ENCODE measurements at places on chromosomes 2 and 18.

DNA sequence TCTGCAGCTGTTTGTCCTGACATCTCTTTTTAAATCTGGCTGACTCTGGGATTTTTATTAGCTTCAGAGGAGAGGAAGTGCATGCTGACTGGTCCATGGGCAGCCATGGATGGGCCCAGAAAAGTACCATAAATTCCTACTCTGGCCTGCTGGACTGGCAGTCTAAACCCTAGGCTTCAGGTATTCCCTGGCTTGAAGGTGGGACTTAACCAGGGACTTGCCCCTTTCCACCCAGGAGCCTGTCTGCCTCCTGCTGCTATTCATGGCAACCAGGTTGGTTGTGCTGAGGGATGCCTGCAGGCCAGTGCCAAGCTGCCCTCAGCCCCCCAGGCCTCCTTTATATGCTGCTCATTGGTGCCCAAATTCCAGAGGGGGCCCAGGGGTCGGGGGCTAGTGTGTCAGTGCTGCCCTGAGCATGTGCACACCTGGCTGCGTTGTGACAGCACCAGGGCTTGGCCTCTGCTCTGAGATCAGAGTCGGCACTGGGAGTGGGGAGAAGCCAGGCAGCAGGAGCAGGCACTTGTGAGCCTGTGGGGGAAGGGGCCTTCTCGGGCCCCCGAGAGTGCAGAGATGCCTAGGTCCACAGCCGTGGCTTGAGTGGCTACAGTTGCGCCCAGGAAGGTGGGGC lies 195.7 kb upstream of the TFPI start:
- no peak for DNase-seq

DNA sequence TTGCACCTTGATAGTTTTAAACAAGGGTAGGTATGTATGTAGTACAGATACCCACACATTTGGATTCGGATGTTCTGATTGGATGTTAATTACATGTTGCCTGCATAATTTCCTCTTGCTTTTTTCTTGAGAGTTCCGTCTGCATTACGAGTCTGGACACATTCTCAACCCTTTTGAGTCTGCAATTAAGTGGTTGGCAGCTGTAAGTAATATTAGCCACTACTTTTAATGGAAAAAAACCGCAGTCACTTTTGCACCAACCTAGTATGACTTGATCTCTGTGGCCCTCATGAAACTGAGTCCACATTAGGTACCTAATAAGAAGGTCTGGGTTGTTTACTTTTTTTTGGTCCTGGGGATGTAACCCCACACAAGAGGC lies 217.3 kb downstream of the VAPA start:
- DNase-seq, result no peak

DNA sequence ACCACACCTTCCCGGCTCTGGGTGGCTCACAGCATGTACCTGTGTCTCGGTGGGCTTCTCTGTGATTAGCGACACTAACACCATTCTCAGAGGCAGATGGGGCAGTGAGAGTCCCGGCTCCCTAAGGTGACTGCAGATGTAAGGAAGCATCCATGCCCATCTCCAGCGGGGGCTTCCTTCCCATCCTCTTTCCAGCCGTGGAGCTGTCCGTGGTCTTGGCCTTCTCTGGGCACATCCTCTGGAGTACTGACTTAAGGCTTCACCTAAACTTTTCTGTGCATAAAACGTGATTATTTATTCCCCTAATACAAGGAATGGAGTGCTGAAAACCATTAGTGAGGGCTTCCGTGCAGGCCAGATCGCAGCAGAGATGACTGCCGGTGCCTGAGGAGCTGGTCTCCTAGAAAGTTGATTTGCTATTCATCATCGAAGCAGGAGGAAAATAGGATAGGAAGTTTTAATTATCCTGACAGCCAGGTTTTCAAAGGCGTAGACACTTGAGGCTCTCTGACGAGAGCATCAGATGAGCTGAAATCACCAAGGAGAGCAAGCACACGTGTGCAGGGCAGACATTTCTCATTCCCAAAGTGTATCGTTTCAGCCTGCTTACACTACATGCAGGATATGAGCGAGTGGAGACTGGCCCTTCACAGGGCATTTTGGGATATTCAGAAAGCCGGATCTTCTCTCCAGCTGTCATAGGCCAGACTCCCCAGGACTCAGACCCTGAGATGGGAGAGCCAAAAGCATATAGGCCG lies 186.1 kb upstream of the SALL3 start:
- no peak for DNase-seq

- peak; percentile 57 for DNase-seq
Observed at GRCh38 chr18:39770399-39770798, 2184.6 kb upstream of the PIK3C3 start.

DNA sequence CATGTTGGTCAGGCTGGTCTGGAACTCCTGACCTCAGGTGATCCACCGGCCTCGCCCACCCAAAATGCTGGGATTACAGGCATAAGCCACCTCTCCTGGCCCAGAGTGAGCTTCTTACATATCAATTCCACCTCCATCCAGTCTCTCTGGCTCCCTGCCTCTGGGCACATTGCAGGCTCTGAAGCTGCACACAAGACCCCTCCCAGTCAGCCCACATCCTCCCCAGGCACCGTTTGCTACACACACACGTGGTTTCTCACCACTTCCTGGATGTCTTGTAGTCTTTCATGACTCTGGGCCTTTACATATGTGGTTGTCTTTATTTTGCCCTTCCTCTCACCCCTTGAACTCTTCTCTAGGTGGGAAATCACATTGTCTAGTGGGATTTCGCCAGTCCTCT lies 64.0 kb upstream of the CABLES1 start:
- DNase-seq, result no peak

- DNase-seq, result no peak
Observed at GRCh38 chr2:195343942-195344530, 313.0 kb upstream of the SLC39A10 start.

DNA sequence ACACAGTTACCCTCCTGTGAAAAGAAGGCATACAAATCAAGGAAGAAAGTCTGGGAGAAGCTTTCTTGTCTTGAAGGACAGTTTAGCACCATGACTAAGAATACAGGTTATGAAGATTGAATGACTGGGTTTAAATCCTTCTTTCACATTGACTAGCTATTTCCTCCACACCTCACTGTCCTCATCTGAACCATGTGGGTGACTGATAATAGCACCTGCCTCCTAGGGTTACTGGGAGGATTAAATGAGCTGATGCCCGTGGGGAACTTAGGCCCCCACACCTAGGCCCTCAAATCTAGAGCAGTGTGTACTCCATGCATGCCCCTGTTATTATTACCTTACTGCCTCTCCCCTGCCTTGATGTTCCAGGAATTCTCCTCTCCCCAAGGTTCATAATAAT lies 202.9 kb downstream of the FBXO15 start:
- DNase-seq, result no peak

DNA sequence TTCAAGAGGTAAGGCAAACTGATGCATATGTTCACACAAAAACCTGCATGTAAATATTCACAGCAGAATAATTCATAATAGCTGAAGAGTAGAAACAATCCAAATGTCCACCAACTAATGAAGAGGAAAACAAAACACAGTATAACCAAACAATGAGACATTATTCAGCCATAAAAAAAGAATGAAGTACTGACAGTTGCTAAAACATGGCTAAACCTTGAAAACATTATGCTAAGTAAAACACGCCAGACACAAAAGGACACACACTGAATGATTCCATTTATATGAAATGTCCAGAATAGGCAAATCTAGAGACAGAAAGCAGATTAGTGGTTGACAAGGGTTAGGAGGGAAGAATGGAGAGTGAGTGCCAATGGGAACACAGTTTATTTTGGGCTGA lies 86.9 kb downstream of the SESTD1 start:
- no peak for DNase-seq
